Endothelial cell of coronary artery (primary cell): ENCODE measurements at places on chromosomes 12 and 14. TPM values are rescaled to one million over a fixed set of nuclear protein-coding genes. Genes with fewer than 3 reads are reported as not detected.

FZD10 gene
- not detected in 2 replicates for total RNA-seq

ITFG2 gene
- 13.4 and 17.0 TPM in 2 replicates for total RNA-seq

TDRD9 gene
- 1.0 and 1.3 TPM in 2 replicates for total RNA-seq

KRT3 gene
- total RNA-seq: not detected in 2 replicates

DEGS2 gene
- 0.09 TPM in 1 of 2 replicates, not detected in the other for total RNA-seq

KRT74 gene
- total RNA-seq: not detected in 2 replicates

RERG gene
- 0.94 TPM in 1 of 2 replicates, not detected in the other for total RNA-seq

VPS37B gene
- total RNA-seq: 13.6 and 13.8 TPM in 2 replicates

SRRM4 gene
- total RNA-seq: not detected in 2 replicates

LRRK2 gene
- total RNA-seq: 2.0 and 2.5 TPM in 2 replicates

NYNRIN gene
- total RNA-seq: 8.0 and 14.1 TPM in 2 replicates

P2RX2 gene
- total RNA-seq: not detected in 2 replicates

HOTAIR gene
- not detected in 2 replicates for total RNA-seq
